ENCODE measurements at places on chromosomes 16 and 17.

GRCh38 chr16:68972720-68973119 is 129.4 kb downstream of the TANGO6 start:
- DNase-seq, result peak; percentile 58

- DNase-seq, result no peak
Observed at GRCh38 chr16:50066482-50067289, 916 bp downstream of the HEATR3 start.

DNA sequence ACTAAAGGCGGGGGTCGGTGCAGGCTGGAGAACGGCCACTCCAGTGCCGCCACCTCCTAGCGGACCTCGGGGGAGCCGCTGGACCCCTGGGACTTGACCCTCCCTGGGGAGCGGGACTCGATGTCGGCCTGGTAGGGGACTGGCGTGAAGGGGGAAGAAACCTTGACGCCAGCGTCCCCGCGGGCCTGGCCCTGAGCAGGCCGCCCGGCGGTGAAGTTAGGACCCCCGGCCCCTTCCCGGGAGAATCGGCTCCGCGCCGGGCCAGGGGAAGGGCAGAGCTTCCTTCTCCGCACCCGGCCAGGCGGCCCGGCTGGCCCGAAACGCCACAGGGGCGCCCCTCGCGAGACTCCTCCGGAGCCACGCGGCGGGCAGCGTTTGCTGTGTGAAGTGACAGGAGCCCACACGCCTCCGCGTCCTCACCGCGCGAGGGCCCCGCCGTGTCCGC is 389 bp downstream of the DUS1L start:
- DNase-seq, result no peak

DNA sequence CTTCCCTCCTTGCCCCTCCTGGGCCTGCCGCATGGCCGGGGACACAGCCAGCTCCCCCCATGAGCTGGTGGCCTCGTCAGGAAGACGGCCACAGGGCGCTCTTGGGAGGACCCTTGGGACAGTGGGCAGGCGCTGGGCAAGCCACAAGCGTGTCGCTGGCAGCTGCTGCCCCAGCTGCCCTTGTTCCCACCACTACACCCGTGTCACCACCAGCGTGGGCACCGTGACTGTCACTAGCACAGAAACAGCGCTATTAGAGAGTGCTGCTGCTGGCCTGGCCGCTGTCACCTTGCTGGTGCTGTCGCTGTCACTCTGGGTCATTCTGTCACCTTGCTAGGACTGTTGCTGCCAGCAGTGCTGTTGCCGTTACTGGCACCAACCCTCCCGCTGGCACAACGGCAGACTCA is 47.2 kb downstream of the ZFPM1 start:
- DNase-seq, result no peak

- no peak for DNase-seq
Observed at GRCh38 chr17:35555691-35556090, 4.9 kb downstream of the SLFN14 start.

DNA sequence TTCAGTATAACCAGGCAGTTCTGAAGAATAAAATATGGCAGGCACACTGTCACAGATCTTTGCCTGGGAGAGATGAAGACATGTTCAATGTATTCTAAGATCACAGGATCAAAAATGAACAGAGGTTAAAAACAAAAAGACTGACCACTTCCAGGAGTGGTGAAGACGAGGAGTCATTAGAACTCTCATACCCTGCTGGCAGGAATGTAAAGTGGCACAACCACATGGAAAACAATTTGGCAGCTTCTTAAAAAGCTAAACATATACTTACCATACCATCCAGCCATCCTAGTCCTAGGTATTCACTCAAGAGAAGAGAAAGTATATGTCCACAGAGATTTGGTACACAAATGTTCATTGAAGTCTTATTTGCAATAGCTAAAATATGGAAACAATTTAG is 406.3 kb downstream of the NPIPA8 start:
- DNase-seq, result no peak

GRCh38 chr17:40623419-40624210 is 24.0 kb downstream of the SMARCE1 start:
- DNase-seq, result no peak

- DNase-seq, result no peak
Observed at GRCh38 chr17:14784997-14785696, 480.0 kb downstream of the PMP22 start.

DNA sequence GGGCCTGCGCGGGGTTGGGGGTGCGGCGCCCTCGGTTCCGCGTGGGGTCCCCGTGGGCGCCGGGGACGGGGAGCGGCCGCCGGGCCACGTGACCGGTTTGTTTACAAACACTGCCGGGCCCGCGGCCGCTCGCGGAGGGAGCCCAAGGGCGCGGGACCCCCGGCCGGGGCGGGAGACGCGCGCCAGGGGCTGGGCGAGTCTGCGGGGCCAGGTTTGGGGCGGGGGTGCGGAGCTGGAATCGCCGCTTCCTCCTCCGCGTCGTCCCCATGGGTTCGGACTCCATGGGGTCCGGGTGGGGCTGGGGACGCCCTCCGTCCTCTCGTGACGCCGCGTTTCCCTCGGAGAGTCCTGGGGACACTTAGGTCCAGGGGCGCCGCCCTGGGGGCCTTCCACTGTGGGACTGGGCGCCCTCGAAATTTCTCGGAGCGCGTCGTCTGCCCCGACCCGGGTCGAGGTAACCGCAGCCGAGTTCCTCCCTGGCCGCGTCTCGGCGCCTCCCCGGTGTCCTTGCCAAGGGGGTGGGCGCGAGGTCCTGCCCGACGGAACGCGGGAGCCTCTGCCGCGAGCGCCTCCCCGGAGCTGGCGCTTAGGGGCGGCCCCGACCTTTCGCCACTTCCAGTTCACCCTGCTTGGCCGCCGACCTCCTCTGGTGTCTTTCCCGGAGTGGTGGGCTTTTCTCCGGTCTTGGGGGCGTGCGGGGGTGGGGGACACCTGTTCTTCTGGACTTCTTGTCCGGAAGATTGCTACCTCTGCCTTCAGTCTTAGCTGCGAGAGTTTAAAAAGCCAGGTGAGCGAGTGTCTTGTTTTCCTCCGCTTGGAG is 684 bp downstream of the YPEL2 start:
- DNase-seq, result peak; percentile 59
